Left renal pelvis (tissue), 4 donors: ENCODE measurements at places on chromosomes 4 and X. TPM values are rescaled to one million over a fixed set of nuclear protein-coding genes. Genes with fewer than 3 reads are reported as not detected.

Gene LDB2
- 124 TPM for polyA plus RNA-seq

Gene AADAT
- 23.8 TPM for polyA plus RNA-seq

Gene HMGB3
- 70.0 TPM for polyA plus RNA-seq

Gene HPGDS
- 3.1 TPM for polyA plus RNA-seq

Gene HOPX
- 21.3 TPM for polyA plus RNA-seq

Gene PRDM8
- polyA plus RNA-seq = 1.8 TPM

Gene ZMAT1
- polyA plus RNA-seq = 11.1 TPM

Gene ZNF157
- polyA plus RNA-seq = 1.1 TPM

Gene FREM3
- polyA plus RNA-seq = 0.37 TPM

Gene KCND1
- polyA plus RNA-seq = 2.7 TPM

Gene SASH3
- polyA plus RNA-seq = 2.3 TPM

Gene XPNPEP2
- 50.5 TPM for polyA plus RNA-seq

Gene ALAS2
- polyA plus RNA-seq = 11.8 TPM

Gene ZFP92
- 1.0 TPM for polyA plus RNA-seq

Gene CXorf49
- not detected for polyA plus RNA-seq

Gene LEF1
- 97.1 TPM for polyA plus RNA-seq

Gene MAGEA4
- not detected for polyA plus RNA-seq

Gene CXCL11
- polyA plus RNA-seq = 0.62 TPM

Gene FAM114A1
- 29.5 TPM for polyA plus RNA-seq

Gene SEPTIN11
- 281 TPM for polyA plus RNA-seq

Gene BMP3
- polyA plus RNA-seq = 22.5 TPM

Gene IBSP
- not detected for polyA plus RNA-seq

Gene BEX3
- polyA plus RNA-seq = 483 TPM

Gene ATP2B3
- 0.14 TPM for polyA plus RNA-seq

Gene CFAP97
- polyA plus RNA-seq = 62.1 TPM

Gene ERVMER34-1
- 3.7 TPM for polyA plus RNA-seq

Gene CENPVL2
- 0.32 TPM for polyA plus RNA-seq

Gene GPRASP1
- polyA plus RNA-seq = 12.4 TPM

Gene CLIC2
- 3.5 TPM for polyA plus RNA-seq

Gene FAM47A
- polyA plus RNA-seq = not detected

Gene STATH
- polyA plus RNA-seq = not detected

Gene SYNPO2
- polyA plus RNA-seq = 4.6 TPM

Gene SORCS2
- polyA plus RNA-seq = 8.3 TPM

Gene FATE1
- polyA plus RNA-seq = not detected

Gene OPRPN
- not detected for polyA plus RNA-seq

Gene MAP7D3
- polyA plus RNA-seq = 15.4 TPM

Gene C4orf51
- polyA plus RNA-seq = not detected

Gene ABLIM2
- 5.7 TPM for polyA plus RNA-seq

Gene MUC7
- polyA plus RNA-seq = not detected

Gene STAP1
- polyA plus RNA-seq = 0.32 TPM

Gene ZDHHC15
- 6.6 TPM for polyA plus RNA-seq

Gene MAGEB2
- not detected for polyA plus RNA-seq

Gene ERAS
- polyA plus RNA-seq = 0.18 TPM

Gene PRAF2
- 43.4 TPM for polyA plus RNA-seq

Gene KANTR
- polyA plus RNA-seq = 12.1 TPM

Gene STK26
- 9.9 TPM for polyA plus RNA-seq

Gene CFAP47
- 0.14 TPM for polyA plus RNA-seq
